ENCODE measurements at places on chromosomes 16 and 17. TPM values are rescaled to one million over a fixed set of nuclear protein-coding genes. Genes with fewer than 3 reads are reported as not detected.

Gene SDK2
- 2.3 TPM for total RNA-seq

GRCh38 chr17:8913879-8914278 is 46.4 kb upstream of the PIK3R6 start:
- DNase-seq, result no peak

DNA sequence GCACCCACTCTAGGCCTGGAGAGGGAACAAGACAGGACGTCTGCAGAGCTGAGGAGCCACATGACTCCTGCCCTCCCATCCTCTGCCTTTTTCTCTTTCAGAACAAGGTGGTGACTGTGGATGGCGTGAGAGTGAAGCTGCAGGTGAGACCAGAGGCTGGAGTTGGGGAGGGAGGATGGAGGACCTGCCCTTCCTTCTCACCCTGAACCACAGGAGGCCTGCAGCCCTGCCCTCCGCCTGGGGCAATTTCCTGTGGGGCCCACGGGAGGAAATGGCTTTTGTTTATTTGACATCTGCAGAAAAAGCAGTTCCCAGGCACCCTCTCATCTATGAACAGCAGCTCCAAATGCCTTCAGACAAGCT is 5.1 kb downstream of the RAB37 start:
- no peak for DNase-seq

DNA sequence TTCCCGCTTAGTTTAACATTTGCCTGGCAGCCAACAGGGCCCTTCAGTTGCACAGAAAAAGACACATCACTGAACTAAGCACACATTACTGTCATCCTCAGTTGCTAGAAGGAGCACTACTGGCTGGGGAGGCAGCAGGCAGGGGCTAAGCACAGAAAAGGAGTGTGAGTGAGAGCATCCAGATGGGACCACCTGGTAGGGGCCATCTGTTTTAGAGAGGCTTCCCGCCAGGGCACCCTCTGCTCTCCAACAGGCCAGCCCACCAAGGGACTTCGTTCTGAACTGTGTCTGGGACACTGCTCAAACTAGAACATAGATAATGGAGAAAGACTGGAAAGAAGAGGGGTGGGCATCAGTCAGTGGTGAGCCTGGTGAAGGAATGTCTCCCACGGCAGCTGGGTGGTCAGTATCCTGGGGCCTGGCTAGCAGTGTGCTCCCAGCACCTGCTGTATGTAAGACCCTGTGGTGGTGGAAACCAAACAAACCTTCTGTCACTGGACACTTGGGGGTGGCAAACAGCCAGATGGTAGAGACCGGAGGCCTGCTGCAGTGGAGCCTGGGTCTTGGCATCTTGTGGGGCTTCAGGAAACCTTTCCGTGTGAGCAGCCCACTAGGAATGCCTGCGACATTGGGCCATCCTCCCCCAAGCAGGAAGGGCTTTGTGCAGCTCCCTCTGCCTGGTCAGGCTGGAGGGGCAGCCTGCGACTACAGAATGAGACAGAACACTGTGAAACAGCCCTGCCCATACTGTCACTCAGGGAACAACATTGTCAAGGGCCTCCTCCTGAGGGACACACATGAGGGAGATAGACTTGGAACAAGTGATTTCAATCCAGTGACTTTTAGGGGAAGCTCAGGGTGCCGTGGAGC is 12.8 kb upstream of the RANGRF start:
- DNase-seq, result no peak

DNA sequence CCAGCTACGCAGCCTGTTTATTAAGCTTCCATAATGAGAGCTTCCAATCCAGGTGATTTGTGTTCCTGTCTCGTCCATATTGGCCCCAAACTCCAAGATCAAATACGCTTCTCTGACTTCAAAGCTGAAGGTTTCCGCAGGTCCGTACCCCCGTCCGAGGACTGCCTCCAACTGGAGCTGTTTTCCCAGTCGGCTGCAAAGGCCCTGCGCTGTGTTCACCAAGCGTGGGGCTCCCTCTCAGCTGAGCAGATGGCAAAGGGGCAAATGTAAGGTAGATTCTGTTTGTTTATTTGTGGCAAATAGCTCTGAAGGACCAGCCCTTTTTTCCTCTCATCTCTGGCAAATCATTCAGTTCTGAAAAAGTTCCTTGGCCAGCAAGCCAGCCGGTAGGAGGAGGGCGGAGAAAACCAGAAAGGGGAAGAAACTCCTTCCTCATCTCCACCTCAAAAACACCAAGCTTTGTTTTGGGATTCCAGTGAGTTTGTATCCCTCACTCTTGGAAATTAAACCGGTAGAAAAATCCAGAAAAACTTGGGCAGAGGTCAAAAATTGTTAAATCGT is 35.2 kb downstream of the NXN start:
- no peak for DNase-seq

- no peak for DNase-seq
Measured at GRCh38 chr16:66254751-66255150, 111.7 kb upstream of the CDH5 start.

Gene GSDMA
- 1.1 TPM for total RNA-seq

Gene DOC2A
- total RNA-seq, result 0.50 TPM

GRCh38 chr17:8153957-8154607 is 1.9 kb upstream of the PER1 start:
- peak; percentile 78 for DNase-seq

- DNase-seq, result no peak
Measured at GRCh38 chr16:48029768-48030167, 126.0 kb downstream of the ABCC12 start.

GRCh38 chr16:88882358-88883030 is 16.0 kb upstream of the PABPN1L start:
- no peak for DNase-seq

GRCh38 chr16:56825826-56826225 is 39.2 kb upstream of the SLC12A3 start:
- DNase-seq, result no peak

DNA sequence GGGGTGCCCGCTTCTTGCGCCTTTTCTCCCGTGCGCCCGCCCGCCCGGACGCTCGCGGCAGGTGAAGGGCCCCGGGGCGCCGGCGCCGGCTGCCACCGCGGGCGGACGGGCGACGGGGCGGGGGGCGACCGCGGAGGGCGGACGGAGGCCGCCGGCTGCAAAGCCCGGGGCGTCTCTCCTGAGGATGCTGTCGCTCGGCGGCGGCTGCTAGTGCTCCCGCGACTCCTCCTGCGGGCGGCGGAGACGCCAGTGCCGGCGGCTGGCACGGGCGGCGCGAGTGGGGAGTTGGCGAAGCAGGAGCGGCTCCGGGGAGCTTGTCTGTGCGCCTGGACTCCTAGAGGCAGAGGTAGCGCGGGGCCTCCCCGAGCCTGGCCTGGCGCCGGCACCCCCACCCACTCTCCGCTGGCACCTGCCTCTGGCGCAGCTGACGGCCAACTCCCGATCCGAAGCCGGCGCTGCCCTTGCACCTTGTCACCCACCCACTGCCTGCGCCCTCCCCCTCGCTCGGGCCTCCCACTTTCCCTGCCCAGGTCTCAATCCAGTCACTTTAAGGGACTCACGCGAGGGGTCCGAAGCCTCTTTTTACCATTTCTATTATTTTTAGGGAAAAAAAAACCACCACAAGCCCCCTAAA is at the start of gene FAM20A:
FAM20A (minus strand) TSS at position 437 of the 634 bp plus-strand sequence. CDS start 701 bp downstream, outside the sequence.
- DNase-seq, result no peak

DNA sequence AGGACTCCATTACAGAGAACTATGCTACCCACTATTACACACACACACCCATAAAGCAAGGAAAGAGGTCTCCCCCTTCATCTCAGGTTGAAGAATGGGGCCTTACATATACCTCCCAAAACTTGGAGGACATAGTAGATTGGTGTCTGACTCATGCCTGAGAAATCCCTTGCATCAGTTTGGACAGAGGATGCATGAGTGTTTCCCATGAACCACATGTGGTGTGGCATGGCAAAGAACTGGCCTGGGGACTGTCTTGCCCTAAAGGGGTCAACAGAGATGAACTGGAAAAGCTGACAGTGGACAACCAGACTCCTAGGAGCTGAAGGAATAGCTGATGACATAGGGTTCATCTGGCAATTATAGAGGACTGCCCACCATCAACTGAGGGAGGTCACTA is 54.0 kb downstream of the DYNLRB2 start:
- no peak for DNase-seq

DNA sequence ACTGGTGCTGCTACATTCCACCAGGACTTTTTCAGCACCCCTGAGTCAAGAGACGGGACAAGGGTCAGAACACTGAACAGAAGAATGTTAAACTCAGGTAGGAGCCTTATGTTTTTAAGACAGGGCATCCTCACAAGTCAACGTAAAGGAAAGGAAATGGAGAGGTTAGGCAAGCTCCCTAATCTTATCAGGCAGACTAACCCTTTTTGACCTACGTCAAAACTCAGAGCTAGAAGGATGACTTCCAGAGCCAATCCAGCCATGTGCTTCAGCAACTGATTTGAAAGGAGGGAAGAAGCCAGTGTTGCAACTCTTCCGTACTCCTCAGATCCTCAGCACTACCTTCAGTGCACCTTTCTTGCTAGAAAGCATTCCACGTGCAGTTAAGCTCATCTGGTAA is 46.8 kb downstream of the REXO5 start:
- DNase-seq, result no peak

GRCh38 chr16:85402910-85403692 is 210.0 kb upstream of the GSE1 start:
- no peak for DNase-seq

- DNase-seq, result no peak
Measured at GRCh38 chr17:82332669-82333278, 792 bp downstream of the SECTM1 start.

GRCh38 chr17:40092581-40092980 is 7.8 kb downstream of the NR1D1 start:
- no peak for DNase-seq

Gene DNAI2
- 0.19 TPM for total RNA-seq

DNA sequence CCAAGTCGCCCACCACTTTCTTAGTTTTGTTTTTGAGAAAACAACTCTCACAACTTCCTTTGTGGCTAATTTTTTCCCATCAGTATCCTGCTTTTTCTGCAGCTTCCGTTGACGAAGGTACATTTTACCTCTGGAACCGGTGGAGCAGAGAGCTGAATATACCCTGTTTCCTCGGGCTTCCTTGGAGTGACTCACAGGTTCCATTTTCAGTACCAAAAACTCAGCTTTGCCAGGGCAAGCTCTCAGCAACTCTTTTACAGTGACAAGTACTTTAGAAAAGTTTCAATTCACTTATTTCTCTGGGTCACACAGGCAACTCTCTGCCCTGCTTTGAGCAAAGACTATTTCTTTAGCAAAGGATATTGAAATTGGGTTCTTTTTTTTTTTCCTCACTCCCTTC is 318.9 kb downstream of the SNX29 start:
- DNase-seq, result no peak

Measured in esophagus squamous epithelium (tissue), 5 donors.